Gastroesophageal sphincter (tissue), 4 donors: ENCODE measurements at places on chromosomes 7 and 10.
A peak's percentile ranks its signal among the peaks of the same experiment; 100 is the strongest.

- ATAC-seq, result no peak
Observed at GRCh38 chr7:127162366-127162765, 90.4 kb downstream of the GRM8 start.

DNA sequence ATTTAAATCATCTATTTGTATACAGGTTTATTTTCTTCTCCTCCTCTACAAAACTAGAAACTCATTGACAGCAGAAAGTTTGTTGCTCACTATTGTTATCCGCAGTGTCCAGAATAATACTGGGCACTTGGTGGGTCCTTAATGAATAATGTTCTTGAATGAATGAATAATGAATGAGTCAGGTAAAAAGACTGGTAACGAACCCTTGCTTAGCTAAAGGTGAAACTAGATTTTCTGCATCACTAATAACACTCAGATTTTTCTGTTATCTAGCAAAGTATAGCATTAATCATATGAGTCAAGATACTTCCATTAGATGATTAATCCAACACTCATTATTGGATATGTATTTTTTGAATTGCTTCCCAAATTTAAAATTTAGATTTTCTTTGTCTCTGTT, 953.2 kb downstream of the SORCS3 start:
- no peak for ATAC-seq

GRCh38 chr10:118595598-118596425, at the start of gene PRLHR:
Gene PRLHR (minus strand): TSS chr10:118595648. CDS start chr10:118595244, 404 bp downstream.
- ATAC-seq, result no peak

- no peak for ATAC-seq
Observed at GRCh38 chr10:2279711-2280110, 542.4 kb upstream of the ADARB2 start.

DNA sequence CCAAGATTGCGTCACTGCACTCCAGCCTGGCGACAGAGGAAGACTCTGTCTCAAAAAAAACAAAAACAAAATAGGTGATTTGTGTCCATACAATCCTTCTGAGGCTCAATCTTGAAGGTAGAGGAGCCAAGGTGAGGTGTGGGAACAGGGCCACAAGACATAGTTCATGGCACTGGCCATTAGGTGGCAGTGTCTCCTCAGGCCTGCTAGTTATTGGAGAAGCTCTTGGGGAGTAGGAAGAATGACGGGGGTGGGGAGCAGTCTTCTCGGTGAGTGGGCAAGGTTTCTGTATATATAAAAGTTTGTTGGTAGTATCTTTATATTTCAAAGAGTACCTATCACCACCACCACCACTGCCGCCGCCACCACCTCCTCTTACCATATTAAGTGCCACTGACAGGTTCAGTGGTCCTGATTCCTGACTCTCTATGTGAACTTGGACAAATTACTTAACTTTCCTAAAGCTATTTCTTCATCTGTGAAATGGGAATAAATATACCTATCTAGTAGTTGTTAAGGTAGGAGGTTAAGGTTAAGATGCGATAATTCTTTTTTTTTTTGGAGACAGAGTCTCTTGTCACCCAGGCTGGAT, 24.0 kb downstream of the CCSER2 start:
- ATAC-seq, result no peak

GRCh38 chr7:25122373-25122772, 2.7 kb downstream of the CYCS start:
- ATAC-seq, result no peak

DNA sequence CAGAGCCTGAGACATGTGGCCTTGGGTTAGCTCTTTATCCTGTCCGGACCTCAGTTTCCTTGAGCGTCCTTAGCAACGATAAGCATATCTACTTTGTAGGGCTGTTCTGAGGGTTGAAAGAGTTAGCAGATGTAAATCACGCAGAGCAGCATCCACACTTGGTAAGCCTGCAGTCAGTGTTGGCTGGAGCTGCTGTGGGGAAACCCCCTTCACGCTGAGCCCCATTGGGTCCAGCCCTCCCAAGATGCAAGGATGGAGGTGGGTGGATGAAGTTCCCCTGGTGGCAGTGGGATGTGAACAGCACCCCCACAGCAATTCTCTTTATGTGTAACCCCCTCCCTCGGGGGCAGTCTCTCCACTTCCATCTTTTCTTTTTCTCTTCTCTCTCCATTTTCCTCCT, 109.9 kb downstream of the PLXNA4 start:
- no peak for ATAC-seq

DNA sequence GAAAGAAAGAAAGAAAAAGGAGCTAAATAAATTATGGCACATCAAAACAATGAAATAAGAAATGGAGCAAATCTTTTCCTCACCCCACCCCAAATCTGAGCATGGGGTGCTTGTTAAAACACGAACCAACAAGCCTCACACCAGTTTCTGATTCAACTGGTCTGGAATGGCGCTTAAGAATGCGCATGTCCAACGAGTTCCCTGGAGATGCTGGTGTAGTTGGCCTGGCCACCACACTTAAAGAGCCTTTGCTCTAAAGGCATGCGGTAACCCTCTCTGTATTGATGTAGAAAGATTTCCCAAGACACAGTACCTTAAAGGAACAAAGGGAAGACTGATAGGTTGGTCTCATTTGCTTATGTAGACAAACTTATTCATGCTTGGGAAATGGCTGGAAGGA, 49.1 kb upstream of the STEAP1B start:
- no peak for ATAC-seq

DNA sequence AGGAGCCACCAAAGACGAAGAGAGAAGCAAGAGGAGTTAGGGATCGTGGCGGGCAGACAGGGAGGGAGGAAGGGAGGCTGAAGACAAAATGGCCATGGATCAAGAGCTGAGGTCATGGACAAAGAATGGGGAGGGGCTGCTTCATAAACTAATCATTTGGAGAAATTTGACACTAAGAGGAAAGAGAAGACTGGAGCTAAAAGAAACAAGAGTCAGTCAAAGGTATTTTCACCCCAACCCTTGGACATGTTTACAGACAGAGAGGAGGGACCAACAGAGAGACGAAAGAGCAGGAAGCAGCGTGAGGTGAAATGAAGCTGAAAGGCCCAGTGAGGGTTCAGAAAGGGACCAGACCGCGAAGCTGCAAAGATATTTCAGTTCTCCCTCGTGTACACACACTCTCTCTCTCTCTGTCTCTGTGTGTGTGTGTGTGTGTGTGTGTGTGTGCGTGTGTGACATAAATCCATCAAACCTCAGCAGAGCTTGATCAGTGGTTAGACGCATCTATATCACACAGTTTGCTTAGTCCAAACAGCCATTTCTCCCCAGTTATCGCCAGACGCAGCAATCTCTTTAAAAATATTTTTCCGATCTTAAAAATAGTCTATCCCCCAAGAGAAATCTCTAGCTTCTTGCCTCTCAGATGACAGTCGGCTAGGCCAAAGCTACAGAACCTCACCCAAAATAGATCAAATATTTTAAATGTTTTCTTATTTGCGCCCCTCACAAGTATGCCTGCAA, 12.5 kb upstream of the CALD1 start:
- ATAC-seq, result peak; percentile 40

- ATAC-seq, result no peak
Observed at GRCh38 chr10:48548531-48549135, 56.2 kb downstream of the ARHGAP22 start.

DNA sequence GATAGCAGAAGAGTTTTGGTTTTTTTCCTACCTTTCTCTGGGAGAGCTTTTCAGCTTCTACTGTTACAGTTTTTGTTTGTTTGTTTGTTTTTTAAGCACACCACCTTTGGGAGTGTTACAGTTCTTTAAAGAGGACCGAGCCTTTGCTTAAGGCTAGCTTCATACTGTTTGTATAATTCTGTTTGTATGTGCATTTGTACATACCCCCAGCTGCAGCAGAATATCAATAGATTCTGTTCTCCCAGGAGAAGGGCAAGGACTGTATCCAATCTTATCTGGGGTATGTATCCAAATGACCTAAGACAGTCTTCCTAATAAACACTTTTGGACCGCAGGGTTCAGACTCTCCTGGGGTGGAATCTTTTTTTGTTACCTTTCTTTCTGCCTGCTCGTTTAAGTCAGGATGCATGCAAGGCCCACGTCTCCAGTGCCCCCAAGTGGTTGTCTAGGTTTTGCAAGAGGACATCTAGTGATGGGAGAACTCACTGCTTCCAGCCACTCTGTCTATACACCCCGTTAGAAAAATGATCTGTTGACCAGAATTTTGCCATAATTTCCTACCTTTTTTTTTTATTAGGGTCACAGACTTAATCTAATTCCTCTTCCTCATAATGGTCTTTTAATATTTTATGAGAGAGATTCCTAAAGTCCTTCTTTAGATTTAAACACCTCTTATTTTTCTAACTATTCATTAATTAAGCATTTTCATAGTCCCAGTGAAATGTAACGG, 23.9 kb downstream of the NRF1 start:
- peak; percentile 58 for ATAC-seq

DNA sequence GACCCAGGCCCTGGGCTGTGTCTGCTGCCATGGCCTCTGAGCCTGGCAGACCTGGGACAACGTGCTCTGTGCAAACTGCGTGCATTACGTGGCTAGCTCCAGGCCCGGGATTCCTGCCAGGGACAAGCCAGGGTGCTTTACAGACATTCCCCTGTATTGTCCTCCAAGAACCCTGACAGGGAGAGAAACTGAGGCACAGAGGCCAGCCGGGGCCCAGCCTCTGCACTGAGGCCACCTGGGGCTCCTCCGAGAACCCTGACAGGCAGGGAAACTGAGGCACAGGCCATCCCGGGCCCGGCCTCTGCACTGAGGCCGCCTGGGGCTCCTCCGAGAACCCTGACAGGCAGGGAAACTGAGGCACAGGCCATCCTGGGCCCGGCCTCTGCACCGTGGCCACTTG, 64.9 kb downstream of the CFAP46 start:
- ATAC-seq, result no peak

DNA sequence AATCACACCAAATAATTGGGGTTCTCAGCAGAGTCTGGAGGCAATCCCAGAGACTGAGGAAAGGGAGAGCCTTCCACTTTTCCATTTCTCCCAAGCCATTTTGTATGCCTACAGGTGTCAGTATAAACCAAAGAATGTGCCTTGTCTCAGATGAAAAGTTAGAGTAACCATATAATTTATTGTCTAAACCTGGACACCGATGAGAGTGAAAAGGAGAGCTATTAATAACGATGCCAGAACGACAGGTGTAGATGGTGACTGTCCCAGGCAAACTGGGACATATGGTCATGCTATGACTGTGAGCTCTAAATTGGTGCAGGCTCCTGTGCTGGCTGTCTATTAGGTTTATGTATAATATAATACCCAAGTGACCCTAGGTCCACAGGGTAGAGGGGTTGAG, 219.6 kb downstream of the ARHGAP12 start:
- no peak for ATAC-seq

DNA sequence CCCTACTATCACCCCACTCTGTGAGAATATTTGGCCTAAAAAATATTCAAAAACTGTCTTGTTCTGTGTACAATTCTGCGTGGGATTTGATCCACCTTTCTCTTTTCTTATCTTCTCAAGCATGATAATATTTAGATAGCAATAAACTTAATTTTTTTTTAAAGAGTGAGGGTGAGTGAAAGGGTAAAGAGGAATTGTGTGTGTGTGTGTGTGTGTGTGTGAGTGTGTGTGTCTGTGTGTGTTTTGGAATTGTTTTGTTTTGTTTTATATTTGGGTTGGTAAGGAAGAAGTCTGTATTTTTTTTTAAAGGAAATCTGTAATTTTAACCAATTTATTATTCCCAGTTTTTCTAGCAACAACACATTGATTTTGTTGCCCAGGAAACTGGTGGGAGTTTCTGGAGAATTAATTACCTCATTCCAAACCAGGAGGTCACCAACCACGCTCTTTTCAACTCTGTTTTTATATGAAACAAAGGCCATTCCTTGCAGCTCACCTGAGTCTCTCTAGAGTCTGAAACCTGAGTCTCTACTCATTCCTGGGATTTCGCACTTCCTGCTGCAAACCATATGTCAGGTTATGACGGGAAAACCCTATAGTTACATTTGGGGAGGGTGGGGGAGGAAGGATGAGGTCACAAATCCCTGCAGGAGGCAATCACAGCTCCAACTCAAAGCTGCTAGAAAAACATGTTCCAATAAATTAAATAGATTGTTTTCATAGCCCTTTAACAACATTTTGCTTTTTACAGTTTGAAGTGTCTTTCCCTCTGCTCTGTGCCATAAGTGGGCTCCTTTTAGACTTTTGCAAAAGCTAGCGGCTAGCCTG, 38.1 kb upstream of the XPNPEP1 start:
- no peak for ATAC-seq

DNA sequence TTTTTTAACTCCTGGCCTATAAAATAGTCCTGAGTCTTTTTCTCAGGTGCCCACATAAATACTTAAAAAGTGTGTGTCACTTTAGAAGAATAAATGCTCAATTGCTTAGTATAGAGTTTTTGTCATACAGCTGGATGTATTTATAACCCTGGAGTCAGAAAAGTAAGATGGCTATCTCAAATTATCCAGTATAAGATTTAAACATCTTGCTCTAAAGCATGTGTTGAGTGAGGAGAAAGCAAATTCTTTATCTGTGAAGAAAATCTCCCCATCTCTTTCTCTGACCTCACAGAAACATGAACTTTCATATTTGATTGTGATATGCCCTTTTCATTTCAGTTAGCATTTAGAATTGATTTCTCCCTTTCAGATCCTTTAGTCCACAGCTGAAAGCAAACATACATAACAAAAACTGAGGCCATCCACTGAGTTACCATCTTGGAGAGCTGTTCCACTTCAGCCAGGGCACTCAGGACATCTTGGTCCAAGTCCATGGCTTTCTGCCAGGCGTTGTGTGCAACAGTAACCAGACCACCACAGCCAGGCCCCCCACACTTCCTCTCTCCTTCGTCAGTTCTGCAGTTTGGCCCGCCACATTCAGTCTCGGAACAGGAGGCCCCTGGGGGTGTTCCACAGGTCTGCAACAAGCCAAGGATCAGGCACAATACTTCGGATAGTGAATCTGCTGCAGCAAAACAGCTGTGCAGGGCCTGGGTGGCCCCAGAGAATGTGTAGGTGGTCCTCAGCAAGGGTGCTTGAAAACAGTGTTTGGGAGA, 40.9 kb downstream of the DLD start:
- ATAC-seq, result no peak

DNA sequence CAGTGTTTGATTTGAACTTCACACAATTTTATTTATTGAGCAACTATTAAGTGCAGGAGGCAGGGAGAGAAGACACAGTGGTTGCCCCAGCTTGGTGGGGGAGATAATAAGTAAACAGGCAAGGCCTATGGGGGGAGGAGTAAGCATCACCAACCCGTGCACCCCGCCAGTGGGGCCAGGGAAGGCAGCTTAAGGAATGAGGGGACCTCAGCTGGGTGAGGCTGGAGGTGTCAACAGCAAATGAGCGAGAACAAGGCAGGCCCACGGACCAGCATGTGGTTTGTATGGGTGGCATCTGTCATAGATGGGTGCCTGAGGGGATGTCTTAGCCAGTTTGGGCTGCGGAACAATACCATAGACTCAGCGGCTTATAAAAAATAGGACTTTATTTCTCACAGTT, 24.1 kb upstream of the CRHR2 start:
- no peak for ATAC-seq

DNA sequence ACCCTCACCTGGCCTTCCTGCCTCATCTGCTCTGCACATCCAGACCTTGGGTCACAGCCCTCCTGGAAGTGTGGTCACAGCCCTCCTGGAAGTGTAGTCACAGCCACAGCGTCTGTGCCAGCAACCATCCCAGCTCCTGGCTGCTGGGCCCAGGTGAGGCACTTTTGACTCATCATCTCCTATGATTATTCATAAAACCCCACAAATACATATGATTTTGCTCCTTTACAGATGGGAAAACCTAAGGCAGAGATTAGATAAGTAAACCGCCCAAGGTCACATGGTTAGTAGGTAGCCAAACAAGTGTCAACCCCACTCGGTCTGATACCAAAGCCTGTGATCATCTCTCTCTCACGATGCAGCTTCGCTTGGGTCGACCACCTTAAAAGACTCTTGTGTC, 94.3 kb downstream of the PRLHR start:
- ATAC-seq, result no peak

GRCh38 chr10:52409195-52409594, 95.1 kb downstream of the DKK1 start:
- no peak for ATAC-seq

GRCh38 chr7:142451296-142451695, 193.4 kb upstream of the PRSS58 start:
- no peak for ATAC-seq
